Psoas muscle (tissue), 8 donors: ENCODE measurements at places on chromosomes 1 and 21. TPM values are rescaled to one million over a fixed set of nuclear protein-coding genes. Genes with fewer than 3 reads are reported as not detected.
A peak's percentile ranks its signal among the peaks of the same experiment; 100 is the strongest.

Gene PEAR1
- total RNA-seq, result 3.8 TPM

Gene PFDN2
- total RNA-seq, result 136 TPM

Gene COL8A2
- total RNA-seq, result 0.41 TPM

Gene VHLL
- total RNA-seq, result not detected

Gene LCE1B
- not detected for total RNA-seq

Gene NEK2
- total RNA-seq, result not detected

Gene OR2W3
- total RNA-seq, result 0.57 TPM

Gene THEM5
- total RNA-seq, result not detected

Gene PDZK1IP1
- total RNA-seq, result 0.52 TPM

DNA sequence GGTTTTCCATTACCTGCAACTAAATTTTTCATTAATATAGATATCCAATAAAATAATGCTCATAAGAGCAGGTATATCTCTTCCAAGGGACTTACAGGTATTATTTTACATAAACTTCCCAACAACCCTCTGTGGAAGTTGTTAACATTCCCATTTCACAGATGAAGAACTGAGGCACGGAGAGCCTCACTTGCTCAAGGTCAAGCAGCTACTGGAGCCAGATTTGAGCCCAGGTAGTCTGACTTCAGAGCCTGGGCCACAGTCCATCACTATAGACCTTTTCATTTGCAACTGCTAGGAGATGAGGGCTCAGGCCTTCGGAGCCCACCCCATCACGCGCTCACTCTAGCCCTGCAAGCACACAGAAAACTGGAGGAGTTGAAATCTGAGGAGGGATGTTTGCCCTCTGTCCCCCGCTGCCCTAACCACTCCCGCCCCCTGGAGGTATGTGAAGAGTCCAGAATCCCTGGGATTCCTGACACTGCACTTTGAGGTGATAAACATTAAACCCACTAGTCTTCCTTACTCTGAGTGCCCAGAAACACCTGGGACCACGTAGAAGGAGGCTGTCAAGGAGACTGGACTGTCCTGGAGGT is 11.7 kb upstream of the ALPL start:
- H3K27me3 ChIP-seq, result peaks cover 16% of the 10 kb centered on the region
- H3K4me3 ChIP-seq, result no peak overlapping the region
- no peak overlapping the region for H3K27ac ChIP-seq
- H3K4me1 ChIP-seq, result no peaks in the 10 kb centered on the region

- H3K27me3 ChIP-seq, result no peaks in the 10 kb centered on the region
- peak; percentile 41 for DNase-seq
- H3K27ac ChIP-seq, result no peak overlapping the region
- no peak overlapping the region for H3K4me3 ChIP-seq
Measured at GRCh38 chr1:89273324-89273778, 691 bp upstream of the GBP5 start.

- no peak overlapping the region for H3K4me3 ChIP-seq
- H3K27ac ChIP-seq, result no peak overlapping the region
- peaks cover 5% of the 10 kb centered on the region for H3K4me1 ChIP-seq
- no peak for DNase-seq
- no peaks in the 10 kb centered on the region for H3K36me3 ChIP-seq
Measured at GRCh38 chr1:182998482-182998881, 24.7 kb upstream of the LAMC1 start.

GRCh38 chr1:86779308-86780191 is 75.2 kb downstream of the SH3GLB1 start:
- no peak for DNase-seq
- no peaks in the 10 kb centered on the region for H3K36me3 ChIP-seq
- no peaks in the 10 kb centered on the region for H3K27me3 ChIP-seq
- peak overlapping the region; percentile 52 for H3K27ac ChIP-seq

GRCh38 chr1:30048905-30049304 is 674.5 kb downstream of the MATN1 start:
- no peaks in the 10 kb centered on the region for H3K4me1 ChIP-seq
- no peak overlapping the region for H3K27ac ChIP-seq
- no peak overlapping the region for H3K4me3 ChIP-seq
- H3K36me3 ChIP-seq, result no peaks in the 10 kb centered on the region
- DNase-seq, result no peak

- H3K4me3 ChIP-seq, result no peak overlapping the region
- peak overlapping the region; percentile 56 for H3K27ac ChIP-seq
- no peaks in the 10 kb centered on the region for H3K27me3 ChIP-seq
- H3K36me3 ChIP-seq, result no peaks in the 10 kb centered on the region
- H3K4me1 ChIP-seq, result peaks cover 11% of the 10 kb centered on the region
- no peak for DNase-seq
Measured at GRCh38 chr21:38831526-38832467, 26.1 kb downstream of the ETS2 start.

DNA sequence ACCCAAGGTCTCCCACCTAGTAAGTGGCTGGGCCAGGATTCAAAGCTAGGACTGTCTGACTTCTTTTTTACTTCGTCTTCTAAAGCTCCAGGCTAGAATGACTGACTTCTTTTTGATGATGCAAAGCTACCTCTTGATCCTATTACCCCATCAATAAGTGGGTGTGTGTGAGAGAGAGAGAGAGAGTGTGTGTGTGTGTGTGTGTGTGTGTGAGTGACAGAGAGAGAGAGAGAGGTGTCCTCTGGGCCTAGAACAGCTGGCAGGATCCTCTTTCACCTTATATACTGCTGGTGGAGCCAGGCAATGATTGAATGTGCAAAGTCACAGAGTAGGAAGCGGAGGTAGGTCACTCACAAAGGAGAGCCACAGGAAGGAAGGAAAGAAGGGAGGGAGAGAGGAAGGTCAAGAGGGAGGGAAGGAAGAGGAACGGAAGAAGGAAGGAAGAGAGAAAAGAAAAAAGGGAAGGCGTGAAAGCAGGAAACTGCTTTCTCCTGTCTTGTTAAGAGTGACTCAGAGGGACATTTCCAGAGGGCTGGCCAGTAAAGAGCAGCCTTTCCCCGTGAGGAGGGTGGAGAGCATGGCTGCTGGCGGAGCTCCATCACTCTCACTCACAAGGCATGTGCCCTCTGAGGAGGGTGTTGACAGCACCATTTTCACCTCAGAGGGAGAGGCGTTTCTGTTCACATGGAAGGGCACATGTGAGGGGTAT is 68.9 kb downstream of the CDC7 start:
- no peaks in the 10 kb centered on the region for H3K27me3 ChIP-seq
- H3K4me3 ChIP-seq, result no peak overlapping the region
- H3K27ac ChIP-seq, result peak overlapping the region; percentile 79
- DNase-seq, result peak; percentile 87
- no peaks in the 10 kb centered on the region for H3K36me3 ChIP-seq

DNA sequence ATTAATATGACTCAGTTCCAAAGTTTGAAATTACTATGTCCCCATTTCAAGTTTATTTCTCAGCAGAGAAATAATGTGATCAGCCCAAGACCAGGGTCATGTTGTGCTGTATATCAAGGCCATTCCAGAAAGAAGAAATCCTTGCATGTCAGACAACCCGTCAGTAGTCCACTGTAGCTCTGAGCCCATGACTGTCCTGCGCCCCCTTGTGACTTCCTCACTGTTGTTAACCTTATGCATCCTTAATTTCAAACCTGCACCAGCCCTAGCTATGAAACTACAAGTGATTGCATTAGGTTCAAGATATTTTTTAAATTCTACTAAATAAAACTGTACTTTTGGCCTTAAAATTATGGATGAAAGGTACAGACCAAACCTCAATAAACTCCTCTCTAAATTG is 133.0 kb downstream of the LRRC7 start:
- H3K4me3 ChIP-seq, result no peak overlapping the region
- no peaks in the 10 kb centered on the region for H3K36me3 ChIP-seq

DNA sequence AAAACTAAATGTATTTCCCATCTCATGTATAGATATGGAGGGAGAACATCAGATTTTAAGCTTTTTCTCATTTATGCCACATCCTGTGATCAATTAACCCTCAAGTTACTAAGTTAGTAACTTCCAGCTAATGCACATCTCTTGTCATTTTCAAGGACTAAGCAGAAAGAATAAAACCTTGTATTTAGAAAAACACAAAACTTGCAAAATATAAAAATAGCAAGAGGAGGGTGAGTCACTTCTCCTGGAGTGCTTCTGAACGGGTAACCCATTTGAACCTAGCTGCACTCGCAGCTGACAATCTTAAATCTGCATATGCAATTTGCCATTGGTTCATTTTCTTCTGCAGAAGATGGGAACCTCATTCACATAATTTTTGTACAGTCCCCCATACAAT is 500.5 kb downstream of the SETD4 start:
- H3K36me3 ChIP-seq, result no peaks in the 10 kb centered on the region
- DNase-seq, result no peak
- no peak overlapping the region for H3K27ac ChIP-seq
- peaks cover 3% of the 10 kb centered on the region for H3K27me3 ChIP-seq
- H3K4me1 ChIP-seq, result no peaks in the 10 kb centered on the region

- H3K27ac ChIP-seq, result no peak overlapping the region
- DNase-seq, result no peak
- peaks cover 2% of the 10 kb centered on the region for H3K4me1 ChIP-seq
- no peaks in the 10 kb centered on the region for H3K36me3 ChIP-seq
- H3K27me3 ChIP-seq, result no peaks in the 10 kb centered on the region
- H3K4me3 ChIP-seq, result no peak overlapping the region
Measured at GRCh38 chr1:147527941-147528936, 13.1 kb upstream of the BCL9 start.

- no peak overlapping the region for H3K27ac ChIP-seq
- no peak for DNase-seq
- H3K4me3 ChIP-seq, result no peak overlapping the region
- no peaks in the 10 kb centered on the region for H3K4me1 ChIP-seq
- no peaks in the 10 kb centered on the region for H3K36me3 ChIP-seq
- H3K27me3 ChIP-seq, result no peaks in the 10 kb centered on the region
Measured at GRCh38 chr1:51299981-51300670, 30.2 kb downstream of the TTC39A start.

DNA sequence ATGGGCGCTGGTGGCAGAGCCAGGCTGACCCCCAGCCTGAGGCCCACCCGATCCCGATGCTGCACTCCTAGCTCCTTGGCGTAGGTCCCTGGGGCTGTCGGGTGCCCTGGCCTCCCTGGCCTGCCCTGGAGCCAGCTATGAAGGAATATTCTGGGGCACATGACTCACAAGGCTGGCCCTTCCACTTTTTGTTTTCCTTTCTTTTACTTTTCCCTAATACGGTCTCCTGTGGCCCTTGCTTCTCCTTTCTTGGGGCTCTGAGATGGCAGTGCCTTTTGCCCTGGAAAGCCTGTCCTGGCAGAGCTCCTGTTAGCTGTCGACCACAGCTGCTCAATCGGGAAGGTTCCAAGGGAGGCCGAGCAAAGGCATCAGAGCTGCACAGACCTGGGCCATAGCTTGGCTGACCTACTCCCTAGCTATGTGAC is 22.1 kb downstream of the ARHGEF10L start:
- no peaks in the 10 kb centered on the region for H3K36me3 ChIP-seq
- no peaks in the 10 kb centered on the region for H3K27me3 ChIP-seq
- peak overlapping the region; percentile 15 for H3K4me3 ChIP-seq
- peak overlapping the region; percentile 85 for H3K27ac ChIP-seq
- DNase-seq, result no peak
- peaks cover 48% of the 10 kb centered on the region for H3K4me1 ChIP-seq

GRCh38 chr1:239997515-239998311 is 94.0 kb upstream of the FMN2 start:
- H3K36me3 ChIP-seq, result no peaks in the 10 kb centered on the region
- no peak overlapping the region for H3K27ac ChIP-seq
- H3K4me1 ChIP-seq, result no peaks in the 10 kb centered on the region

DNA sequence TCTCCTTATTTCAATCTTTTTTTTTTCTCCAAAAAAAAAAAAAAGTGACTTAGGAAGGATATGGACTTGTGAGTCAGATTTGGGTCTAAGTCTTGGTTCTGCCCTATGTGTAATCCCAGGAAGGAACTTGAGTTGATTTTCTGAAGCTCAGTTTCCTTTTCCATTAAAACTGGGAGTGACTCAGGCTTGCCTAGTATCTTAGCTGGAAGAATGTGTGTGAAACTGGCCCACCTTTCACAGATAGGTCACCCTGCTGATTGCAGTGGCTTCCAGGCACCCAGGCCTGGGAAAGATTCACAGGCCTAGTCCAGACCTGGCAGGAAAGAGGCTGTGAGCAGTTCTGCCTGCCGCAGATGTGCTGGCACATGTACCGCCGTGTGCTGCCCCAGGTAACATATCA is 218.3 kb upstream of the HOOK1 start:
- H3K36me3 ChIP-seq, result no peaks in the 10 kb centered on the region
- DNase-seq, result peak; percentile 16

DNA sequence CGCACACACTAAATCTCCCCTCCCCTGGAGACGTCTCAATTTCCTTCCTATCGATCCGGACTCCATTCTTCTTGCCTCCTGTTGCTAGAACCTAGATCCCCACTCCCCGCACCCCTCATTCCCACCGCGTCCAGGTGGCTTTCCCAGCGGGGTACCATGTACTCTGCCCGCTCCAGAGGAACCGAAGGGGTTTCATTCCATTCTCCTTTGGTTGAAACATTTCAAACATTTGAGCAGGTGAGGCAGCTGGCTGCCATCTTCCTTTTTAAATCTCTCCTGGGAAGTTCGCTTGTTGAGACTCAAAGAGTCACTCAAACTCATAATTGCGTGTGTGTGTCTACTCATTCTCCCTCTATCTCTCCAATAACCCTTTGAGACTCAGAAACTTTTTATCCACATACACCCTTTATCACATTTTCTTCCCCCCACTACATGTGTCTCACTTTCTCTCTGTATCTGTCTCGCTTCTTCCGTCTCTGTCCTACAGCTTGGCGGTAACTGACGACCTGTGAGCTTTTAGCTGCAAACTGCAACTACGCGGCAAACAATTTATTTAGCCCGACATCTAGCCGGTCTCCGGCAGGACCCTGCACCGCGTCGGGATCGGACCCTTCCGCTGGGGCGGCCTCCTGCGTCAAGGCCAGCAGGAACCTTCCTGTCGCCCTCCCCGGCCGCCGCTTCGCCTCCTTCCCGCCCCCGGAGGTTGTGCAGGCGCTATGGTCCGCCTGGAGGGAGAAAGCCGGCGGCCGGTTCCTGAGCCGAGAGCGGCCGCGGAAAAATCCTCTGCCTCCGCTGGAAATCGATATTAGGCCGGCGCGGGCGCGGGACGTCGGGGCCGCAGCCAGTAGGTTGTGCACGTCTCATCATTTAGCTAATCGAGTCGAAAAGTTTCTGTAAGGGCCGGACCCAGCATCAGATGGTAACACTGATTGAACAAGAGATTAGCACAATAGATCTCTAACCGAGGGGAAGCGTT is 3.0 kb upstream of the FOXD3 start:
- no peak overlapping the region for H3K27ac ChIP-seq
- no peaks in the 10 kb centered on the region for H3K36me3 ChIP-seq
- DNase-seq, result no peak
- no peak overlapping the region for H3K4me3 ChIP-seq
- no peaks in the 10 kb centered on the region for H3K27me3 ChIP-seq
- H3K4me1 ChIP-seq, result peaks cover 13% of the 10 kb centered on the region
